ENCODE measurements at places on chromosomes 3 and 15.

DNA sequence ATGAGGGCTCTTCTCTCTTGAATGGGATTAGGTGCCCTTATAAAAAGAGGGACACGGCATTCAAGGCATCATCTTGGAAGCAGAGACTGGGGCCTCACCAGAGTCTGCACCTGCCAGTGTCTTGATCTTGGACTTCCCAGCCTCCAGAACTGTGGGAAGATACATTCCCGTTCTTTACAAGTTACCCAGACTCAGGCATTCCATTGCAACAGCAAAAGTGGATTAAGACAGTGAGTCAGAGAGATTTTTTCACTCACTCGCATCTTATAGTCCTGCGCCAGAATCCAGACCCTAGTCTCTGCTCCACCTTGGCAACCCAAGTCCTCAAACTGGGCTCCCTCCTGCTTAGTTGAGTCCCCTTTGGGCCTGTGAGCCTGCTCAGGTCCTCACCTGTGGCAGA, 2.7 kb downstream of the LCTL start:
- DNase-seq: no peak

GRCh38 chr3:124217542-124217941, 225.6 kb upstream of the ROPN1 start:
- DNase-seq: no peak

- DNase-seq: no peak
Measured at GRCh38 chr3:118101891-118102290, 932.8 kb downstream of the IGSF11 start.

- DNase-seq: no peak
Measured at GRCh38 chr3:154783521-154783931, 296.6 kb upstream of the MME start.

DNA sequence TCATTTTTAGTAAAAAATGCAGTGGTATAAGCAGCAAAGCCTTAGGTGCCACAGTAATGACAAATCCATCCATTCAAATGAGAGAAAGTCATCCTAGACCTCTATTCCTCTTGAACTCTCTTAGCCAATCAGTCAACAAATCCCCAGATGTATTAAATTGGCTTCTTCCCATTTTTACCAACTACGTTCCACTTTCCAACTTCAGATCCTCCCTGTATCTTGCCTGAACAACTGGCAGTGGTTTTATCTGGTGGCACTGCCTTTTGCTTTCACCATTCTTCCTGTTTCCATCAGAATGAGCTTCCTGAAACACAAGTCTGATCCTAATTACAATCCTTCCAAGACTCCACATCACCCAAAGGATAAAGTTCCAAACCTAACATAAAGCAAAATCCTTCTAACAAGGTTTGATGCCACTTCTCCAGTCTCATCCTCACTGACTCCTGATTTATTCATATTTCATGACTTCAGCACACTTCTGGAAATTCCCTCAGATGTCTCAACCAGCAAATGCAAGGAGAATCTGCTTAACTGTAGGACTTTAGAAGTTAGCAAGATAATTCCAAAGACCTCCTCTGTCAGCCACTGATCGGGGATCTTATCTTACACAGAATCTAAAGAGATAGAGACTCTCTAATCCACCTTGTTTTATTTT, 69.8 kb upstream of the SLC4A7 start:
- DNase-seq: no peak

GRCh38 chr15:65517866-65518207, 348 bp upstream of the DPP8 start:
- no peak for DNase-seq
